ENCODE measurements at places on chromosomes 7 and 10.

DNA sequence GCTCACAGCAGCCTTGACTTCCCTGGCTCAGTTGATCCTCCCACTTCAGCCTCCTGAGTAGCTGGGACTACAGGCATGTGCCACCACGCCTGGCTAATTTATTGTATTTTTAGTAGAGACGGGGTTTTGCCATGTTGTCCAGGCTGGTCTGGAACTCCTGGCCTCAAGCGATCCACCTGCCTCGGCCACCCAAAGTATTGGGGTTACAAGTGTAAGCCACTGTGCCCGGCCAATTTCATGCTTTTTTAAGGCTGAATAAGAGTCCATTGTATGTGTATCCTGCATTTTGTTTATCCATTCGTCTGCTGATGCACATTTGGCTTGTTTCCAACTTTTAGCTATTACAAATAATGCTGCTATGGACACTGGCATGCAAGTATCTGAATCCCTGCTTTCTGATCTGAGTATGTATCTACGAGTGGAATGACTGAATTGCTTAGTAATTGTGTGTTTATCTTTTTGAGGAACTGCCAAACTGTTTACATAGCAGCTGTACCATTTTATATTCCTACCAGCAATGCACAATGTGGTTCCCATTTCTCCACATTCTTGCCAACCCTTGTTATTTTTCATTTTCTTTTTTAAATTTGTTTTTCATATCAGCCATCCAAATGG is 37.3 kb upstream of the TPST1 start:
- DNase-seq = peak; percentile 82

GRCh38 chr10:12806228-12807095 is 195.1 kb downstream of the CCDC3 start:
- DNase-seq = no peak

- no peak for DNase-seq
These were observed 114.0 kb downstream of the PRKCQ start for GRCh38 chr10:6465854-6466601.

DNA sequence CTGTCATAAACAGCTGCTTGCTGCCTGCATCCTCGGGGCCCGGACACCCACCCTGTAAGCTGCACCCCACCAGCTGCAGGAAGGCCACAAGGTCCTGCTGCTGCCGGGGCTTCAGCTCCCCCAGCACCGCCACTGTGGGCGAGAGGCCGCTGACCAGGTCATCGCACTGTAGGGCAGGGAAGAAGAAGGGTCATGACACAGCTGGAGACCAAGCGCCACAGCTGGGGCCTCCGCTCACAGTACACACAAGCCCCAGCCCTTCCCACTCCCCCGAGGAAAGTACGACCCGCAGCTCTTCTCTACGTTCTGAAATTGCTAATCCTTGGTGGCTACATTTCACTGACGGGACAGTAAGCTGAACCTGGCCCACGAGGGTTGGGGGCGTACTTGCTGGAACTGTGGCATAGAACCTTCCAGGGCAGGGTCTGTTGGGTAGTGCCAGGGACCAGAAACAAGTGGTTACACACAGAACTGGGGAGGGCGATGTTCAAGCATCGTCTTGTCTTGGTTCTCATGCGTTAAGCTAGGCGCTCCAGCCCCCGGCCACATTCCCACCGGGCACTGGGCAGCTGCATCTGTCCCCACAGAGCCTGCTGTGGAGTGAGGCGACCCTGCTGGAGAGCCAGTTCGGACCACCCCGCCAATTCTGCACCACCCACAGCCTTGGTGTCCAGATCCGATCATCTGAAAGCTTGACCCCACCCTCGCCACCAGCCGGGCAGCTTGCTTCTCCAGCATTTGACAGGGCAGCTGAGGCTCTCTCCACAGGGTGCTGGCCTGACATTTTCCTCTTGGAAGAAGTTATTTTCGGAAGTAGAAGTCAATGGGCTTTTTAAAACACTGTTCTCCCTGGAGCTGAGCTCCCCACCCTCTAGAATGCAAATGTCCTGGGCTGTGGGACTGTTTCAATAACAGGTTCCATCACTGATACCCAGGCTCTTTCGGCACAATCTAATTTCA is 50.8 kb downstream of the GSDME start:
- DNase-seq = no peak

GRCh38 chr7:134458341-134458805 is 527 bp downstream of the AKR1B1 start:
- DNase-seq = no peak

- peak; percentile 12 for DNase-seq
These were observed 85.3 kb upstream of the PCLO start for GRCh38 chr7:83248000-83248399.

GRCh38 chr7:155395176-155395797 is 62.6 kb upstream of the EN2 start:
- no peak for DNase-seq

DNA sequence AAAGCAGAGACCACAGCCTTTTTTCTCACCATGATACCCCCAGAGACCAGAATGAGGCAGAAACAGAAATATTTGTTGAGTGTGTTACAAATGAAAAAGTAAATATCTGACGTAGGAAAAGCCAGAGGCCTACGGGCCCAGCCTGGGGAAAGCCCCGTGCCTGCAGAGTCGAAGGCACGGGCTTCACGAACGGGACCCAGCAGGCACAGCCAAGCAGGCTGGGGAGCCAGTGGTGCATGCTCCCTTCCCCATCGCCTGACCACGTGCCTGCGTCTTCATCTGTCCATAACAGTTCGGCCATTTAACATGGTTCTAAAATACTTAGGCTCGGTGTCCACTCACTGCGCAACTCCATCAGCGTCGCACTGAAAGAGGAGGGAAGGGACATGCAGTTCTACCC is 50.8 kb downstream of the SLIT1 start:
- no peak for DNase-seq

GRCh38 chr7:130234078-130234477 is 26.4 kb downstream of the SSMEM1 start:
- no peak for DNase-seq

DNA sequence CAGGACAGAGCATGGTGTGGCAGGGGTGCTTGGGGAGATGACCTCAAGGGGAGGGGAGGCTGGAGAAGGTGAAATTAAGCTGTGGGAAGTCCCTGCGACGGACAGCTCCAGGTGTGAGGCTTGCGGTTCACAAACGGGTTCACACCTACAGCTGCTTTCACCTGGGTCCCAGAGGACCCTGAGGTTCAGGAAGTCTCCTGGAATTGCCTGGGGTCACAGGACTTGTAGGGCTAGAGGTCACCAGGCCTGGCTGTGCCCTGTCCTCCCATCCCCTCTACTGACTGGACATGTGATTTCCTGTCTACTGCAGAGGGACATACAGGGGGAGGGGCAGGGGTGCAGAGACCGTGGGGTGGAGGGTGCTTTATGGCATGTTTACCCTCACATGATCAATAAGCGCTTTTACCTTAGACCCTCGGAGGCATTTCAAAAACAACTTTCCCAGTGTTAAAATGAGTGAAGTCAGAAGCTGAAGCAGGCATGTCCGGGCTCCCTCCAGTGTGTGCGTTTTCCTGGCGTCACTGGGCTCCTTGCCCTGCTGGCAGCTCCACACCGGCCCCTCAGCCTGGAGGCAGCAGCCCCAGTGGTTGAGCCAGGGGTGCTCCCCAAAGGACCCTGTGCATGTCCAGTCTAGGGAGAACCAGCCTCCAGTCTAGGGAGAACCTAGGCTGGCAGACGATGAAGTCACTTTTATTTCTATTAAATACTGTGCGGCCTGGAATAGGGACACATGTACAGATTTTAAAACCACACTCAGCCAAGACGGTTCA is 66.6 kb upstream of the IGFBP3 start:
- no peak for DNase-seq

- peak; percentile 13 for DNase-seq
These were observed 578 bp downstream of the CACUL1 start for GRCh38 chr10:118754229-118754555.

GRCh38 chr10:106612381-106612780 is 552.1 kb downstream of the SORCS1 start:
- no peak for DNase-seq

- DNase-seq = no peak
These were observed 546.9 kb upstream of the GHITM start for GRCh38 chr10:83592337-83592935.

- no peak for DNase-seq
These were observed 51.8 kb upstream of the RHEB start for GRCh38 chr7:151571471-151571870.

DNA sequence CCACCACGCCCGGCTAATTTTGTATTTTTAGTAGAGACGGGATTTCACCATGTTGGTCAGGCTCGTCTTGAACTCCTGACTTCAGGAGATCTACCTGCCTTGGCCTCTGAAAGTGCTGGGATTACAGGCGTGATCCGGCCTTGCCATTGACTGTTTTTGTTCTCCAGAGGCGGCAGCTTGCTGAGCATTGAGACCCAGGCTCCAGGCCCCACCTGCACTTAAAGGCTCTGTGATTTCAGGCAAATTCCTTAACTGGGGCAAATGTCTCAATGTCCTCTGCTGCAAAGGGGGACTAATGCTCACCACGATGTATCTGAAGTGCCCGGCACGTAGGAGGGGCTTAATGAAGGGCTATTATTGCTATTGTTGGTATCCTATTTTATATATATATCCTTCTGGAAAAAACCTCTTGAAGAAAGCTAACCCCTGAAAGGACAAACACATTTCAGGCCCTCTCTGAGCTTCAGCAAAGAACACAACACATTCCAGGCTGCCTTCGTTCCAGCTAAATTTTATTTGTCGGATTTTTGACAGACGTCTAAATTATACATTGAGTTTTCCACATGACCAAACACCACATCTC is 29.0 kb downstream of the TRIM8 start:
- DNase-seq = no peak

DNA sequence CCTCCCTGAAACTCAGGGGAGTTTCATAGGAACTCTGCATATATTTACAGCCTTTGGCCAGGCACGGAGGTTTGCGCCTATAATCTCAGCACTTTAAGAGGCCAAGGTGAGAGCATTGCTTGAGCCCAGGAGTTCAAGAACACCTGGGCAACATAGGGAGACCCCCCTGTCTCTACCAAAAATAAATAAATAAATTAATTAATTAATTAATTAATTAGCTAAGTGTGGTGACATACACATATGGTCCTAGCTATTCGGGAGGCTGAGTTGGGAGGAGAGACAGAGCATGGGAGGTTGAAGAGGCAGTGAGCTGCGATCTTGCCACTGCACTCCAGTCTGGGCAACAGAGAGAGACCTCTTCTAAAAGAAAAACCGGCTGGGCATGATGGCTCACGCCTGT is 9.4 kb upstream of the LEP start:
- no peak for DNase-seq

- DNase-seq = no peak
These were observed 13.7 kb upstream of the SAMD8 start for GRCh38 chr10:75097666-75098285.

DNA sequence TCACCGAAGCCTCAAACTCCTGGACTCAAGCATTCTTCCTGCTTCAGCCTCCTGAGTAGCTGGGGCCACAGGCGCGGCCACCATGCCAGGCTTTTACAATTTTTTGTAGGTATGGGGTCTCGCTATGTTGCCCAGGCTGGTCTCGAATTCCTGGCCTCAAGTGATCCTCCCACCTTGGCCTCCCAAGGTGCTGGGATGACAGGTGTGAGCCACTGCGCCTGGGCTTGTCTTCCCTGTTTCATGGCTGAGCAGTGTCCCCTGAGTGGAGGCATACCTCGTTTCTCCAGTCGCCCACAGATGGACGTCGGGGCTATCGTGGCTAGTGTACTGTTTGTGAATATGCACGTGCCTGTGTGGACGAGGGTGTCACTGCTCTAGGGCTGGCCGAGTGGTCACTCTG is 11.3 kb downstream of the INPP5A start:
- DNase-seq = no peak

DNA sequence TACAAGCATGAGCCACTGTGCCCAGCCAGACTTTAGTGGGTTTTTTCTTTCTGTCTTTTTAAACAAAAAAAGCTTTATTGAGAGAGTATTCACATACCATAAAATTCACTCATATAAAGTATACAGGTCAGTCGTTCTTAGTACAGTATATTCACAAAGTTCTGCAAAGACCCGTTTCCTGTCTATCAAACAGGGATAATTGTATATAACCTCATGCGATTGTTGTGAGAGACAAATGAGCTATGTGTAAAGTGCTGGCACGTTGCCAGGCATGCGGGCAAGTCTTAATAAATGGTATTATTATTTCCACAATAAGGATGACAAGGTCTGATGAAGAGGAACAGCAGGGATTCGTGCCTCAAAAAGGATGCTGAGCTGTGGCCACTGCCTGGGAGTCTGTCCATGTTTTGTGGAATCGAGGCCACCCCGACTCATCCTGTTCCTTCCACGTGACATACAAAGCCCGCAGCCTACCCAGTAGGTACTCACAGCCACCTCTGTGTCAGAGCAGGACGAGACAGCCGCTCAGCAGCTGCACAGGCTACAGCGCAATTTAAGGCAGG is 51.6 kb downstream of the SMKR1 start:
- DNase-seq = peak; percentile 42

GRCh38 chr7:112410092-112410491 is 40.2 kb upstream of the IFRD1 start:
- no peak for DNase-seq

GRCh38 chr7:388023-388960 is 98.3 kb downstream of the FOXL3 start:
- no peak for DNase-seq

DNA sequence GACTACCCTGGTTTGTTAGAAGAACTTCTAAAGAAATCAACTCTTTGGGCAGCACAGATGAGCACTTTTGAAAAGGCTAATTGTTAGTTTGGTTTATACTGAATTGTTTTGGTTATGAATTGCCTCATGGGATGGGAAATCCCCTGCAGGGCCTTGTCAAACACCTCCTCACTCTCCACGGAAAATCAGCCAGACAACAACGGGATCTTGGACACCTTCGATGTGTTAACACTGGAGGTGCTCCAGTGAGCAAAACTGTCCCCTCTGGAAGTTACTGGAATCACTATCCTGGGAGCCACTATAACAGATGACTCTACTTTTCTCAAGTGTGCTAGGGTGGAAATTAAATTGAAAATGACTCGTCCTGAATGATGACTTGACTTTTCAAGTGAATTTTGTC is 38.7 kb downstream of the CDK6 start:
- peak; percentile 39 for DNase-seq

DNA sequence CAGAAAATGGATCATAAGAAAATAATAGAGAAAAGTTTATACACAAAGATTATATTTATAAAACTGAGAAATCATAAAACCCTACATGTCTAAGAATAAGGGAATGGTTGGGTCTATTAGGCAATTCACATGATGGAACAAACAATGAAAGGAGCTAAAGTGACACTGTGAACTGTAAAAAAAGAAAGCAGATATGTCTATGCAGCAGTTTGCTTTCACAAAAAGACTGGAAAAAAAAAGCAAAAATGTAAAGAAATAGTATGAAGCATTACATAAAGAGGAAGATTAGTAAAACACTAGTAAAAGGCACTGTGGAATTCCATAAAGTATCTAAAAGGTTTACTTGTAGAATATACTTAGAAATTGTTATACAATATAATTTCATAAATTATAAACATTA is 95.9 kb downstream of the HBP1 start:
- no peak for DNase-seq

DNA sequence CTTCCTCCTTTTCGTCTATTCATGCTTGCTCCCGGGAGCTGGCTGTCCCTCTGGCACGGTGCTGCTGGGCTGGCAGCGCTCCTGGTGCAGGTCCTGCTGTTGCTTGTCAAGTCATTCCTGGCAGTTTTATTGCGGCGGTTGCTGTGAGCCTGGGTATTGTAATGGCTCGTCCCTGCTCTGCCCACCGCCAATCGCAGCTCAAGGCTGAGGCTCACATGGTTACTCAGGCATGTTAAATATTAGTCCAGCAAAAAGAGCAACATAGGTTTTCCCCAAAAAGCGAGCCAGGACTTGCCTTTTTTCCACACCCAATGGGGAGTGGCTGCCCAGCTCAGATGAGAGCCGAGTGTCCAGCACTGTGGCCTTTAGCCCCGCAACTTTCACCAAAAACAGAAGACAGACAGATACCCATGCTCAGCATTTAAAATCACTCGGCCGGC is 492.9 kb upstream of the FOXK1 start:
- DNase-seq = peak; percentile 54
